ENCODE measurements at places on chromosomes 7 and 10.

GRCh38 chr7:102942181-102942866 lies 29.5 kb downstream of the LRRC17 start:
- DNase-seq, result no peak

GRCh38 chr7:22361795-22362194 lies 4.8 kb upstream of the RAPGEF5 start:
- no peak for DNase-seq

DNA sequence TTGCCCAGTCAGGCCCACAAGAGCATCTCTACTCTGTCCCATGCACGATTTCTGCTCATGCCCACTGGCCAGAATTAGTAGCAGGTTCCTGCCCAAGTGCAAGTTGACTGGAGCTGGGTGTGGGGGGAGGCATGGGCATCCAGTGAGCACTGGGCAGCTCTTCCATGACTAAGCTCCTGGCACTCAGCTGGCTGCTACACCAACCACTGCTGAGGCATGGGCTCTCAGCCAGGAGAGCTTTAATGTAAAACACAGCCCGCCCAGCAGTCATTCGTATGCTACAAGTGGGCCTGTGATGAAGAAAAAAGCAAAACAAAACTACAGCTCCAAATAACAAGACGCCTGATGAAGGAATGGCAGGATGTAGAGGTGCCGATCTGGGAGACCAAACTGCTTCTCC lies 335.4 kb upstream of the PFKP start:
- DNase-seq, result no peak

GRCh38 chr10:71266147-71266917 lies 52.7 kb upstream of the SLC29A3 start:
- DNase-seq, result peak; percentile 92

GRCh38 chr10:95337423-95338160 lies 46.8 kb upstream of the PDLIM1 start:
- DNase-seq, result no peak

- DNase-seq, result peak; percentile 36
Observed at GRCh38 chr10:67784474-67784873, 53.5 kb downstream of the DNAJC12 start.

DNA sequence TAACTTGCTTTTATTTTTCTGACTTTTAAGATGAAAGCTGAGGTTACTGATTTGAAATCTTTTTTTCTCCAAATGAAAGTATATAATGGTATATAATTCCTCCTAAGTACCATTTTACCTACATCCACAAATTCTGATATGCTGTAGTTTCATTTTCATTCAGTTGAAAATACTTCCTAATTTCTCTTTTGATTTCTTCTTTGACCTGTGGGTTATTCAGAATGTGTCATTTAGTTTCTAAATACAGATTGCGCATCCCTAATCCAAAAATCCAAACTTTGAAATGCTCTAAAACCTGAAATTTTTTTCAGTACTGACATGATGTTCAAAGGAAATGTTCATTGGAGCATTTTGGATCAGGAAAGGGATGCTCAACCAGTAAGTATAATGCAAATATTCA lies 168.7 kb downstream of the CELF2 start:
- no peak for DNase-seq

- peak; percentile 87 for DNase-seq
Observed at GRCh38 chr10:7111561-7111960, 299.3 kb downstream of the SFMBT2 start.

DNA sequence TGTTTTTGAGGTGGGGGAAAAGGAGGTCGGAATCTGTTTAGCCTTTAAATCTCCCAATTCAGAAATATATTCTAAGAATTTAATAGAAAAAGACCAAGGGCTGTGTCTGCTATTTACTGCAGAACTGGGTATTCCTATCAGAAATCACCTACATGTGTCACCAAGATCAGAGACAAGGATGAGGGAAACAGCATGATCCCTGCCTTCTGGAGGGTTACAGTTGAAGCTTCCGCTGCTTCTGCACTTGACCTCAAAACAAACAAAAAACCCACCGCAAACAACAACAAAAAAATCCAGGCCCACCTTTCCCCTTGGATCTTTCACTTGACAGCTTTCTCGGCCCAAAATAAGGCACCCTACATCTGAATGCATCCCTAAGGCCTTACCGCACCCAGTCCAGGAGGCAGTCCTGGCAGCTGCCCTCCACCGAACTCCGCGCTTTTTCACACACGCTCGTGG lies 750 bp upstream of the CDK14 start:
- DNase-seq, result no peak

GRCh38 chr10:30489346-30489745 lies 55.4 kb downstream of the MAP3K8 start:
- no peak for DNase-seq

- no peak for DNase-seq
Observed at GRCh38 chr7:80466636-80467035, 45.2 kb downstream of the GNAT3 start.

GRCh38 chr10:133122171-133122935 lies 34.6 kb downstream of the ADGRA1 start:
- DNase-seq, result no peak

- peak; percentile 100 for DNase-seq
Observed at GRCh38 chr7:100428967-100429636, 529 bp upstream of the MEPCE start.

GRCh38 chr7:126228356-126229061 lies 1024.2 kb downstream of the GRM8 start:
- DNase-seq, result no peak

DNA sequence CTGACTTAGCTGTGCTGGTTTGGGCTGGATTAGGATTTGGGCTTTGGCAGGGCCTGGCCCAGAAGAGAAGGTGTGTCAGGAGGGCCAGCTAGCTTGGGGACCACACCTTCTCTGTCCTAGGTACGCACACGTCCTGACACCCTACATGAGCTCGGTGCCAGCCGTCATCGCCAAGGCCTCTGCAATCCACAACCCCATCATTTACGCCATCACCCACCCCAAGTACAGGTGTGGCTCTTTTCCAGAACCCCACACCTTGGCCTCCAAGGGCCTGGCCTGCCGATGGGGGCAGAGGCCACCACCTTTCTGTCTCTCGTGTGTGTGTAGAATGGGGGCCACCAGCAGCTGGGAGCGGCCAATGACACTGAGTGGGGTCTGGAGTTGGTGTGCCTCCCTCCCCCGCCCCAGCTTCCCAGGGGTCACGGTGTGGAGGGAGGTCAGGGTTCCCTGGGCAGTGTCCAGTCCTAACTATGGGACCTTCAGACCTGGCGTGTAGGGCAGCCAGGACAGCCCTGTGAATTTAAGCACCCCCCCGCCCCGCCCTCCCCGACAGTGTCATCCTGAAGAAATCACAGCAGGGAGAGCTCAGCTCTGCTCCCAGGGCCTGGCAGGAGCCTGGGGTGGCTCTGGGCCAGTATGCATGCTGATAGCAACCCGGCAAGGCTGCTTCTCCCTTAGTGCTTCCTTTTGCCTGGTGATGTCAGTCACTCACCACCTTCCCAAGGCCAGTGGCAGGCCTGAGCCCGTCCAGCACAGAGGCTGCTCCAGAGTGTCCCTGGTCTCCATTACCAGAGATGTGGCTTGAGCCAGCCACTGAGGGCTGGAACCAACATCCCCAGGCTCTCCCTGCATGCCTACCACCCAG lies 6.9 kb upstream of the LDB3 start:
- DNase-seq, result no peak

All from fibroblast of skin of right biceps (primary cell).